ENCODE measurements at places on chromosomes 1 and 21.

DNA sequence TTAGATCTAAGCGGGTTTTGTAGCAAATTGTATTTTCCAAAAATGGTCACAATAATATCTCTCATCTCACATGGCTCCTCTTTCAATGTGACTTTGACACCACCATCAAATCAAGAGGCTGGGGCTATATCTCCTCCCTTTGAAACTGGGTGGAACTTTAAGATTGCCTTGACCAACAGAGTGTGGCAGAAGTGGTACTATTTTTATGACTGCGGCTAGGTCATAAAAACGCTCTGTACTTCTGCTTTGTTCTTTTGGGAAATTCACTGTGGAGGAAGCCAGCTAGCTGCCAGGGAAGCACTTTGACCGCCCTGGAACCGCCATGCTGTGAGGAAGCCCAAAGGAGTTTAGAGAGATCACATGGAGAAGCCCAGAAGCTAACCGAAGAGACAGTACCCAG lies 50.7 kb upstream of the ACOT11 start:
- DNase-seq: no peak

GRCh38 chr1:116234429-116234828 lies 123.2 kb downstream of the MAB21L3 start:
- no peak for DNase-seq

GRCh38 chr1:195373856-195374255 lies 1234.4 kb downstream of the KCNT2 start:
- DNase-seq: no peak

- DNase-seq: no peak
These were observed 67.9 kb upstream of the IL12RB2 start for GRCh38 chr1:67239738-67240137.

DNA sequence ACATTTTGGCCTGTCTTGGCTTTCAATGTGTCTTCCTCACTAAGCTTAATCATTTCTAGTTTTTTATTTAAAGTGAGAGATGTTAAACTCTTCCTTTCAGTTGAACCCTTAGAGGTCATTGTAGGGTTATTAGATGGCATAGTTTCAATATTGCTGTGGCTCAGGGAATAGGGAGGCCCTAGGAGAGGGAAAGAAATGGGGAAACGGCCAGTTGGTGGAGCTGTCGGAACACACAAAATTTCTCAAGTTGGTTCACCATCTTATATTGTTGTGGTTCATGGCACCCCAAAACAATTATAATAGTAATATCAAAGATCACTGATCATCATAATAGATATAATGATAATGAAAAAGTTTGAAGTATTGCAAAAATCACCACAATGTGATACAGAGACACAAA lies 31.4 kb upstream of the KAZN start:
- no peak for DNase-seq
